ENCODE measurements at places on chromosomes 1 and 21.

GRCh38 chr1:221897321-221897721 is 155.4 kb upstream of the DUSP10 start:
- no peak for DNase-seq

GRCh38 chr1:55816456-55817426 is 601.6 kb upstream of the USP24 start:
- DNase-seq, result no peak

DNA sequence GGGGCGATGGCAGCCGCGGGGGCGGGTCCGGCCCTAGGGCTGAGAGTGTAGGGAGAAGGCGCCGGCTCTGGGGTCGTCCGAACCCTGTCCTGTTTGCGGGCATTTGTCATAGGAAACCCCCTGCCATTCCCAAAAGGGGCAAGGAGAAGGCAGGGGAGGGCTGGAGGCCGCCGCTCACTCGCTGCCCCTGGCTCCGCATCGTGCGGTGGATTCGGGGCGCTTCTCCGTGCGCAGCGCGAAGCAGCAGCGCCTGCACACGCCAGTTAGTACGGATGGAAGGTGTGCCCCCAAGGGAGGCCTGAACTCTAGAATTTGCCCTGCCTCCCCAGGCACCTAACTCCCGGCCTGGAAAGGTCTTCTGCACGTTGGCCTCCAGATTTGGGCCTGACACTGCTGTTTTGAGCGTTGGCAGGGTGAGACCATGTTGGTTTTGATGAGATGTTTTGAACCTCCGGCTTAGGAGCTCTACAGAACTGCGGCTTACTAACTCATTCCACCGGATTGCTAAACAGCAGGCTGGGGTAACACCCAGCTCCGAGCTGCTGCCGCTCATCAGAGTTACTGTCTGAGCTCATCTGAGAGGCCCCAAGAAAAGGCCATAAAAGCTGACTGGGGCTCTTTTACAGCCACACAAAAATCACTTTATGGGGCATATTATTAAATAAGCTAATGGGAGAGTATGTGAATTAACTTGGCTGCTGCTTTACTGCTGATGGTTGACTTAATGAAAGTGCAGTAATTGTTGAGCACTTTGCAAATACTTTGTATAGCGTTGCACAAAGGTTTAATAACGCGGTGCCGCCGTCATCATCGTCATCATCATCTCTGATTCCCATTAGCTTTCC is 987 bp downstream of the GPR137B start:
- DNase-seq, result peak; percentile 27

- DNase-seq, result no peak
Observed at GRCh38 chr1:163427279-163427678, 105.5 kb downstream of the NUF2 start.

DNA sequence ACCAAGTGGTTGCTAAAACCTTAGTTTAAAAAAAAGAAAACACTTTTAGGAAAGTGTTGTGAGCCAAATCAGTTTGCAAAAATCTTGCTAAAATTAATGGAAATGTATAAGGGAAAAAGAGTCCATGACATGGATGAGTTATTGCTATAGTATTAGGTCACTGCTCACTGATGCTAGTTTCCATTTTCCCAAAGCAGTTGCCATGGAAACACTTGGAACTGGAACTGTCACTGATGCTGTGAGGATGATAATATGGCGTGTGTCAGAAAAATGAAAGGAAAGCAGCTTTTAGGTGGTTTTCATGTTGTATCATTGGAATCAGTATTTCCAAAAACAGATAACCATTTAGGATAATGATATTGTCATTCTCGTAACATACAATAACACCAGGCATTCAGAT is 104.4 kb downstream of the PHTF1 start:
- DNase-seq, result no peak

GRCh38 chr1:193241132-193241827 is 54.9 kb upstream of the B3GALT2 start:
- no peak for DNase-seq

- DNase-seq, result no peak
Observed at GRCh38 chr1:200150721-200151120, 123.2 kb downstream of the NR5A2 start.

DNA sequence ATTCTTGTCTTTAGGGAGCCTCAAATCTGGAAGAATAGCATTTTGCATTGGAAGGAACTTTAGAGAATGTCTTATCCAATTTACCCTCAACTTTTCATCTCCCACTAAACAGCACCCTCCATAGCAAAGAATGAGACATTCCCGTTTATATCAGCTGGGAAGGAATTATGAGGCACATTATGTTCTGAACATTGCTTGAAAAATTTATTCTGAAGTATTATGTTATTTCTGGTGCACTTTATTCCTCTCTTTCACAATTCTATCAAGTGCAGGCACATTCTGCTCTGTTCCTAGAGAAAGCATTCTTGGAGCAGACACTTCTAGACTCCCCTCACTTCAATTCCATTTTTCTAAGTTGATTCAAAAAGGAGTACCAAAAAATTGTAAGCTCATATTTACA is 147.9 kb downstream of the EDEM3 start:
- DNase-seq, result no peak

- DNase-seq, result no peak
Observed at GRCh38 chr1:19337289-19337688, 25.2 kb downstream of the SLC66A1 start.

Data from stimulated activated CD4-positive, alpha-beta T cell treated with anti-CD3 and anti-CD28 coated beads, Interleukin-4, amount 100 ng/mL, for 4 hours (primary cell).